ENCODE measurements at places on chromosomes 5 and 9.

DNA sequence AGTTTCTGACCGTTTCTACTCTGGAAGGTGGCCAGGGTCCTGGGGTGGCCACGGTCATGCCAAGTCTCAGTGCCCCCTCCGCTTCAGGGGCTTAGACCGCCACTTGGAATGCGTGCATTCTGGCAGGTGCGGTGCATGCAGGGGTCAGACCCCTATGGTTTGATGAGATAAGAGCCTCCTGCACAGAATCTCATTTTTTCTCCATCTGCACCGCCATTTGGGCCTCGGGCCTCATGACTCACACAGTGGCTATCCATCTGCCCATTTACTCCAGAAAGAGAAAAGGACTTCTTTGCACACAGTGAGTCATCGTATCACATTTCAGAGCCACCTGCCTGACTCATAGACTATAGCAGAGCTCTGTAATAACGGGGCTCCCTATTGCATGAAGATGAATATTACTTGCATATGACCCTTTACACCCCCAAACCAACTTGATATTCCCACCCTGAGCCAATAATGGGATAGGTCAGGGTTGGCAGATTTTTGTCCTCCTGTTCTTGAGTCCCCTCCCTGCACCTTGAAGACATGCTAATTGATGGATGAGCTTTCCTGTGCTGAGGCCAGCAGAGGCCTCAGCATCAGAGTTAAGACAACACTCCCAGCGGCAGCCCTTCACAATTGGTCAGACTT, 157.4 kb downstream of the NR3C1 start:
- no peak for DNase-seq

- no peak for DNase-seq
Measured at GRCh38 chr5:156391139-156391538, 64.2 kb downstream of the SGCD start.

DNA sequence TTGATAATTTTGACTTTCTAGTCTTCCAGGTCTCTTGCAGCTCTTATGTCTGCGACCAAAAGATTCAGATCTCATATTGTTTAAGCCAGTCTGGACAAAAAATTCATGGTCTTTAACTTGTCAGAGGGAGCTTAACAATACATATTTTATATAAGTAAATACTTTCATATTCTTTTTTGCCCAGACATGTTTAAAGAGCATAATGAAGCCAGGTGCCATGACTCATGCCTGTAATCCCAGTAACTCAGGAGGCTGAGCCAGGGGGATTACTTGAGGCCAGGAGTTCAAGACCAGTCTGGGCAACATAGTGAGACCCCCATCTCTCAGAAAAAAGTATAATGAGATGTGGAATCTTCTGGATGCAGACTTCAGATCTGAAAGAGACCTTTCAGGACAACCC, 69.8 kb downstream of the JMY start:
- DNase-seq, result no peak

DNA sequence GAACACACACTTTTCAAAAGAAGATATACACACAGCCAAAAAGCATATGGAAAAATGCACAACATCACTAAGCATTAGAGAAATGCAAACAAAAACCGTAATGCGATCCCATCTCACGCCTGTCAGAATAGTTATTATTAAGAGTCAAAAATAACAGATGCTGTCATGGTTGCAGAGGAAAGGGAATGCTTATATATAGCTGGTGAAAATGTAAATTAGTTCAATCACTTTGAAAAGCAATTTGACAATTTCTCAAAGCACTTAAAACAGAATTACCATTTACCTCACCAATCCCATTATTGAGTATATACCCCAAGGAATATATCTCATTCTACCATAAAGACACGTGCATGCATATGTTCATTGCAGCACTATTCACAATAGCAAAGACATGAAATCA, 126.8 kb upstream of the MRPS30 start:
- DNase-seq, result no peak

DNA sequence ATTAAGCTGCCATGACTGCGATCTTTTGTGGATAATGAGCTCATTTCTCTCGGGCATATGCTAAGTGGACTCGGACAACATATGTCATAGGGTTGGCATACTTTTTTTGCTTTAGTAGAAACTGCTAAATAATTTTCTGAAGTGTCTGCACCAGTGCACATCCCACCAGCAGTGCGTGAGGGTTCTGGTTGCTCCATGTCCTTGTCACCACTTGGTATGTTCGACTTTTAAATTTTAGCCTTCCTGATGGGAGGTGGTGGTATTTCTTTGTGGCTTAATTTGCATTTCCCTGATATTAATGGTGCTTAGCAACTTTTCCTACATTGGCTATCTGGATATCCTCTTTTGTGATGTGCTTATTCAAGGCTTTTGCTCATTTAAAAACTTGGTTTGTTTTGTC, 57.8 kb upstream of the NRARP start:
- no peak for DNase-seq

DNA sequence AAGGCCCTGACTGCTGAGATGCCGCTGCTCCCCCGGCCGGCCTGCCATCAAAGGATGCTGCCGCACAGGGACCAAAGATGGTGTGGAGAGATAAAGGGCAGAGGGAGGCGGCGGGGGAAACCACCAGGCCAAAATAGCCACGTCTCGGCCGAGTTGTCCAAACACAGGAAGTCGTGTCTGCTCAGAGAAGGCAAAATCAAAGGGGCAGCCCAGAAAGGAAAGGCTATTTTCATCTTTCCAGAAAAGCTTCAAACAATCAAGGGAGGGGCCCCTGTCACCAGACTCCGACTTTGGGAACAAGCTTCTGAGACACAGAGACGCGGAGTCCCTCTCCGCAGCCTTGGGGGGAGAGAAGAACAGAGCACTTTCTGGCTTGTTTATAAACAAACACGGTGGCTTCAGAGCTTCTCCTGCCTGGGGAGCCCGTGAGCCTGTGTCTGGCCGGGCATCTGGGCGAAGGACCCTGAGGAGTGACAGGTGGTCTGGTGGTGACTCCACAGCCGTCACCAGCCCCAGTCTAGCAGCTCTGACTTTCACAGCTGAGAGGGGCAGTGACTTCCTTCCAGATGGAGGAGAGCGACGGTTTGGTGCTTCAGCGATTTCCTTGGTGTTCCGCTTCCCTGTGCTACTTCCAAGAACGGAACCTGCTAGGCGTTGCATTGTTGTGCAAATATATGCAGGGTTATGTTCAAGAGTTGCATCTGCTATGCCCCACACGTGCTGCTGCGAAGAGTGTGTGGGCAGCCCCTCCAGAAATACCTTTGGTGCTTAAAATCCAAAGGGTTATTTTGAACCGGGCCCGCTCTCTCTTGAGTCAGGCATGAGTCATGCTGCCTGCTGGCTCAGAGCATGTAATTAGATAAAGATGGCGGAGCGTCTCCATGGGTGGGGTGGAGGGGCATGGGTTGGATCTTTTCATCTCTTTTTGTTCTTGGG, 24.0 kb downstream of the ADAMTSL2 start:
- DNase-seq, result no peak

GRCh38 chr9:128203024-128203706, at the start of gene DNM1:
DNM1 (plus strand) TSS chr9:128203379; CDS start chr9:128203471, 92 bp downstream.
- peak; percentile 69 for DNase-seq

DNA sequence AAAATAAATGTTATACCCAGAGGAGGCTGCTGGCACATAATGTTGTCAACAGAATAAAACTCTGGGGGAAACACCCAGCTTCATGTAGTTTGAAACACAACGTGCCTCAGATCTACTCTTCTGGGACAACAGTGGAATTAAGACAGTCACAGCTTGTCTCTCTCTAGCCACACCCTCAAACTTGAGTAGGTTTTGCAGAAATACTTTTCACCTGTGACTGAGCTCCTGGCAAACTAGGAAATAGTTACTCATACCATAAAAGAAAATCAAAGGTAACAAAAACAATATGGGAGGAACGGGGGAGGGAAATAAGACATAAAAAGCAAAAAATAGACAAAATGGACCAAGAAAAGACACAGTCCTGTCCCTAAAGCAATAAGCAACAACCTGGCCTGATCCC, 14.4 kb downstream of the ELAVL2 start:
- DNase-seq, result no peak

DNA sequence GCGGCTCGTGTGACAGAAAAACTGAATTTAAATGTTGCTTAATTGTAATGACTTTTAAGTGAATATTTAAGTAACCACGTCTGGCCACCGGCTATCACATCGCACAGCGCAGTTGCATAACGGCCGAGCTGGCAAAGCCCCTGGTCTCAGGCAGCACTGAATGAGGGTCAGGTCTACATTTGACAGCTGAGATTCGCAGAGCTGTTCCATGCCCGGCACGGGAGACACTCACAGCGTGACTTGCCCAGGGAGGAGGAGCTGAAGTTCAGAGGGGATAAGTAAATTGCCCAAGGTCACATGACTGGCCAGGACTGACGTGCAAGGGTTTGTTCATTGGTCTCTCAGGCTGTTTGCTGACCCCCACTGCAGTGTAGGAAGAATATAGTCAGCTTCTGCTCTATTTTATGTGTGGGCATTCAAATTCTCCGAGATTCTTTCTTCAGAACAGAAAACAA, 17.4 kb upstream of the COL5A1 start:
- DNase-seq, result no peak

DNA sequence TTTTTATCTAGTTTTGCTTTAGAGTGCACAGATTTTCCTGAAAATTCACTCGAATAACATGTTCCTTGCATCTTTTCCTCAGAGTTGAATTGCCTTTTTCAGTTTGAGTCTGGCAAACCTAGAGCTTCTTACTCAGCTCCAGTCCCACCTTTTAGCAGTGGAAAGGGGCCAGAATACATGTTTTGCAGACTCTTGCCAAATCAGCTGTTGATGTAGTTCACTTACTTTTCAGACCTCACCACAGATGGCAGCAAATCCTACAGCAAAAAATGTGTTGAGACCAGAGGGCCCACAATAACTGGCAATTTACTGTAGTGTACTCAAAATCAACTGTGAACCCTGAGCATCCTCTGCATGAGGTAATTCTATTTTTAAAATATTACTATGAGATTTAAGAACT, 545.2 kb upstream of the ACO1 start:
- DNase-seq, result no peak

- DNase-seq, result no peak
Measured at GRCh38 chr5:15933259-15934207, 246.1 kb downstream of the MARCHF11 start.

DNA sequence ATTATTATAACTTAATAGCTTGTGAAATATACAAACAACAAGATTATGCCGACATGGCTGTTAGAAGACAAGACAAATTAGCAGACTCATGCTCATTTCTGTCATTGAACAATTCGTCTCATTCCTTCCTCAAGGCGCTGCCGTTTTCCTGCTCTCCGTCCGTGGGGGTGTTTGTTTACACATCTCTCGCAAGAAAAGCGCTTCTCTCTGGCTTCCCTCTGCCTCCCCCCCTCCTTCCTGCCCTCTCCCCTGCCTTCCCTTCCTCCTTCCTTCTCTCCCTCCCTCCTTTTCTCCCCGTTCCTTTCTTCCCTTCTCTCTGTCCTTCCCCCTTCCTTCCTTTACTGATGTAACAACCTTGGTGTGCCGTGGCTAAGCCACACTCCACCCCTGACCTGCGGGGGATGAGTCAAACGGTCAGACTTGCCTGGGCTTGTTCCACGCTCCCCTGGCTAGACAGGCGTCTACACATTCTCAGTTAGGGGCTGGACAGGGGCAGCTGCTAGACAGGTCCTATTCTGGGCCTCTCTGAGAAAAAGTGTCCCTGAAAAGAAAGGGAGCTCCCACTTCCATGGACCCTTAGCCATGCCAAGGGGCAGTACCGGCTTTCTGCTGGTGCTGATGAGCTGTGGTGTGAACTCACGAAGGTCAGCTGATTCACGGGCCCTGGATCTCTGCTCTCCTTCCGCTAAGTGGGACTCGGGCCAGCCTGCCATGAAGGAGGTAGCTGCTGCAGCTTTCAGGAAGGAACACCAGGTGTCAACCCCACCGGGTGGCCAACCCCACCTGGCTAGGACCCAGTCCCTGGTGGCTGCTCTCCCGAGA, 32.0 kb upstream of the SPTLC1 start:
- peak; percentile 67 for DNase-seq

DNA sequence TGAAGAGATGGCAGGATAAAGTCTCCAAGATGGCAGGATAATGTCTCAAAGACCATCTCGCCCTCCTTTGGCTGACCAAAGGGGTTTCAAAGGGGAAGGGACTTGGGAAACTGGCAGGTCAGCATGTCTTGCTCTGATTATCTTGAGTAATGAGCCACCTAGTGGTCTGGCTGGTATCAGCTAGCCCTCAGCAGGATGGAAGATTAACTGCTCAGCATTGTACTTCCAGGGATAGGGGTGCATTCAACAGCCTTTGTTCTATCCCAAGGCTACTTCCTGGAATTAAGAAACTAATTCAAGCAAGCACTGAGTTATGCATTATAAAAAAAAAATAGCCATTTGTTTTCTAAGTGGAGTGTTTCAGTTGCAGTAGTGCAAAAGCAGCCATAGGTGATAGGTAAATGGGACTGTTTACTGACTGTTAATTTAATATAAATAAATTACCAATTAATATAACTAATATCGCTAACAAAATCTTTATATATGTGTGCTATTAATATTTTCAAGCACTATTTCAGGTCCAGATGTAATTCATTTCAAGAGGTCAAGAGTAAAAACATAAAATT, 555.5 kb downstream of the CDH9 start:
- no peak for DNase-seq

GRCh38 chr9:68738358-68738757, 33.3 kb downstream of the PIP5K1B start:
- DNase-seq, result no peak

DNA sequence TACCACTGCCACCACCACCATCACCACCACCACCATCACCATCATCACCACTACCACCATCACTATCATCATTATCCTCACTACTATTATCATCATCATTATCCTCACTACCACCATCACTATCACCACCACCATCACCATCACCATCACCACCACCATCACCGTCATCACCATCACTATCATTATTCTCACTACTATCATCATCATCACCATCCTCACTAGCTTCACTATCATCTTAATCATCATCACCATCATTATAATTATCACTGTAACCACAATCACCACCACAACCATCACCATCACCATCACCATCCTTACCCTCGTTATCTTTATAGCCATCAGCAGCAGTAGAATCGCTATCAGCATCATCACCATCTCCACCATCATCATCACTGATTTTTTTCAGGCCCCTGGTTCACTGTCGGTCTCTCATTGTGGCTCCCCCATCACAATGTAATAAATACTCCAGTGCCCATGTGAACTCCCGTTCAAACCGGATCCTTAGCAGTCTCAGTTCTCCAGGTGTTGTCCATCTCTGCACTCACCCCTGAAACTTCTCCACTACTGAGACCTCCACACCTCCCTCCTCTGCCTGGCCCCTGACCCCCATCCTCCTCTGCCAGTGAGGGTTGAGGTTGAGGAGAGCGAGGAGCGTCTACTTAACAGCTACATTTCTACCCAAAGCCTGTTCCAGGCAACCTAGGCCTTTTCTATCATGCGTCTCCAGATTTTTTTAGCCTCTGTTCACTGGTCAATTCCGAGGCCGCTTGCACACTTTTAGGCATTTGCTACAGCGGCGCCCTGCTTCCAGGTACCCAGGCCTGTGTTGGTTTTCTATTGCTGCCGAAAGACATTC, 238.2 kb downstream of the PBX3 start:
- DNase-seq, result no peak

DNA sequence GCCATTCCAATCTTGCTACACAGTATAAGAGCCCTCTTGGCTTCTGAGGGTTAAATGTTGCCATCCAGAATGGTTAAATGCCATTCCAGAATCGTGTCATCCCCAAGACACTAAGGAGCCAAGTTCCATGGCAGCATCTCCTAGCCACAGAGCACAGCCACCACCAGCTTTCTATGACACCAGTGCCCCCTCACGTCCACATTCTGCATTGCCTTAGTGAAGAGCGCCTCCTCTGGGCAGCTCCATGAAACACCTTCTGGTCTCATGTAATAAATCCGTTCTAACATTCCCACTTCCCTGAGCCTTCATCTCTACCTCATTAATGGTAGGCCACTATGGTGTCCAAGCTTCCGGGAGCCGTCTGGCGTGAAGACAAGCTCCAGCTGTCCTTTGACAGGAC, 12.4 kb downstream of the CBY3 start:
- peak; percentile 38 for DNase-seq

- no peak for DNase-seq
Measured at GRCh38 chr9:128008171-128008570, 27.4 kb upstream of the EEIG1 start.

Data from stomach (tissue), 19 donors.